RKO (cell line): ENCODE measurements at places on chromosomes 4 and X.

DNA sequence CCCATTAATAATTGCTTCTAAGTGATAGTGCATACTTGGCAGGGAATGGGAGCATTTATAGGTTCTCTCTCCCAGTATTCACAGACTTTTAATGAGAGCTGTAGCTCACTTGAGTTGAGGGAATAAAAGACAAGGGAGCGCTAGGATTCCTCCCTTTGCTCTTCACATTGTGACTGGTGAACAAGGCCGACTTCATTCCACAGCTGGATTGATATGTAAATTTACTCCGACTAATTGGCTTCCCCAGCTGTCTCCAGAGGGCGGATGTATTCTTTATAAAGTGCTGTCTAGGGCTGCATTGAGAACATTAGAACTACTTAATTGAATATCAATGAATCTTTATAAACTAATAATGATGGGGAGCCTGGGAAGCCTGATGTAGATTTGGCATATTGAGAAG lies 63.4 kb downstream of the GPR50 start:
- DNase-seq = no peak

DNA sequence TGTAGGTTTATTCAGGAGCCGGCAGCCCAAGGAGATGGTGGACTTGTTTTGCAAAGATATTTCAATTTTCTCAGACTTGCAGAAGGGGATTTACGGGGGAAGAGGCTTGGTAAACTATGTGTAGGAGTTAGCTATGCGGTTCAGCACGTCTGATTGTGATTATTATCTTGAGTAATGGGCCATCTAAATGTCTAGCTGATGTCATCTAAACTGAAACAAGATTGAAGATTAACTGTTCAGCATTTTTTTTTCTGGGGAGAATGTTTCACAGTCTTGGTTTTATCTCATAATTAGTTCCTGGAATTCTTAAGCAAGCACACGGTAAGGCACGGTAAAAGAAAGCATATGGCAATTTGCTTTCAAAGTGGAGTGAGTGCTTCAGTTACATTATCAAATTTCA lies 207.3 kb upstream of the CXorf51B start:
- no peak for DNase-seq

DNA sequence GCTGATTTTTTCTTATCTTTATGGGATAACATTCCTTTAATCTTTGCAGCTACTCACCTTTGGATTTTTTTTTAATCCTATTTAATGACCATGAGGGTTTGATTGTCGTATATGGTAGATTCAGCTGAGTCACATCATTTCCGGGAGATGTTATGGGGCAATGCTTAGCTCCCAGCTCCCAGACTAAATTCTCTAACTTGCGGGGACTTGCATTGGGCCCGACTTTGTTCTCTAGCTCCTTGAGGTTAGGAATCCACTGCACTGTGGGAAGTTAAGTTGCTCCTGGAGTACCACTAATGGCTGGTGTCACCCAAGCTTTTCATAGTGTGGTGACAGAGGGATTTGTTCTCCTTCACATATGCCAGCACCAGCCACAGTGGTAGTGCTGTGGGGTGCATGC lies 287.4 kb downstream of the TECRL start:
- no peak for DNase-seq

- DNase-seq = no peak
These were observed 56.4 kb upstream of the VEGFC start for GRCh38 chr4:176849076-176849475.

DNA sequence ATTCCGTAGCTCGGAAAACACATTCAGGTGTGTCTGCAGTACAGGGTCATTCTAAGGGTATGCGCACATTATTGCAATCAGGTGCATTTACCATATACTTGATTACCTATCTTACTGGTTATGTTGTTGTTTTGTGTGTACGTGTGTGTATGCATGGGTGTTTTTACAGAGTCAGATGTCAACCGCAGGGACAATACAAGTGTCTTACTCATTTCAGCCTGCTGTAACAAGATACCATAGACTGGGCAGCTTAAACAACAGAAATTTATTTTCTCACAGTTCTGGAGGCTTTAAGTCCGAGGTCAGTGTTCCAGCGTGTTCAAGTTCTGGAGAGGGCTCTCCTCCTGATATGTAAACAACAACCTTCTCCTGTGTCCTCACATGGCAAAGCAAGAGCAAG lies 316.7 kb downstream of the DMD start:
- DNase-seq = no peak

DNA sequence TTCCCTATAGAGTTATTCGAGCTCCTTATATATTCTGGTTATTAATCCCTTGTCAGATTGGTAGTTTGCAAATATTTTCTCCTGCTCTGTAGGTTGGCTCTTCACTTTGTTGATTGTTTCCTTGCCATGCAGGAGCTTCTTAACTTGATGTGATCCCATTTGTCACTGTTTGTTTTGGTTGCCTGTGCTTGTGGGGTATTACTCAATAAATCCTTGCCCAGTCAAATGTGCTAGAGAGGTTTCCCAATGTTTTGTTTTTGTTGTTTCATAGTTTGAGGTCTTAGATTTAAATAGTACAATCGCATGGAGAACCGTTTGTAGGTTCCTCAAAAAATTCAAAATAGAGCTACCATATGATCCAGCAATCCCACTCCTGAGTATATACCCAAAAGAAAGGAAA lies 2.3 kb upstream of the SYTL5 start:
- no peak for DNase-seq

- no peak for DNase-seq
These were observed 95.2 kb downstream of the GK start for GRCh38 chrX:30748342-30748960.

DNA sequence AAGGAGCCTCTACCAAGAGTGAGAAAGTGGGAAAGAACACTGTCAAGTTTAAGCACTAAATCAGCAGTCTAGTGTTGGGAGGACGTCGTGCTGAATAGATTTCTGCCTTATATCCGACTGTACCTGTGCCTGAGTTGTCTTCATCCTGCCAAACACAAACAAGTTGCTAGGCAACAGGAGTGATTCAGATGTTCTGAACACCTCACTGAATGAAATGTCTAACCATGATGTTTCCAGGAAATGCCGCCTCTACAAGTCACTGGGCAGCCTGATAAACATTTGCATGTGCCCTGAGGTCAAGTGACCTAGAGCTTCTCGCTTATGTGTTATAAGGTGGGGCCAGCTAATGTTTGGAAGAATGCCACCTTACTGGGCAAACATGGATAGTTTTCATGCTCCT lies 37.9 kb downstream of the SGMS2 start:
- DNase-seq = peak; percentile 85

- DNase-seq = no peak
These were observed 13.7 kb downstream of the IRF2 start for GRCh38 chr4:184460499-184461285.

DNA sequence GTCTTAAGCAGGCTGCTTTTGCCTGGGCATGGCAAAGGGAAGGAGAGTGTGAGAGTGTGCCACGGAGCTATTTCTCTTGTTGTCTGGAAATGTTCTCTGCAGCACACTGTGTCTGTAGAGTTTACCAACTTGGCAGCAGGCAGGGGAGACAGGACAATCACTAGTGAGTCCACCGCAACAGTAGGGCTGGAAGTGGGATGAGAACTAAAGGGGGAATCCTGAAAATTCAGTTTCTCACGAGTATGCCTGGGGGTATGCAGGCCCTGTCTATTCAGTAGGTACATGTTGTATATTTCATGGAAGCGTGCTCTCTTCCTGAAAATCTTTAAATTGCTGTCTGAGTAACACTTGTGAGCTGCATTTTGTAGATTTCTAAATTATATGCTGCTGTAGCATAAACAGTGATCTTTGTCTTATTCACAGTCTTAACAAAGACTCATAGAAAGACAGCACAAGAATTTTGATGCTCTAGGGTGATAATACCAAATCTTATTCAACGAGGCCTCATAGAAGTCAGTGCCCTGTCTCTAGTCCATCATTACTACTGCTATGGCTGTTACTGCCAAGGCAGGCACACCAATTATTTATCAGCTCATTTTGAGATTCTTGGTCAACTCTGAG lies 200.4 kb upstream of the LEF1 start:
- no peak for DNase-seq

DNA sequence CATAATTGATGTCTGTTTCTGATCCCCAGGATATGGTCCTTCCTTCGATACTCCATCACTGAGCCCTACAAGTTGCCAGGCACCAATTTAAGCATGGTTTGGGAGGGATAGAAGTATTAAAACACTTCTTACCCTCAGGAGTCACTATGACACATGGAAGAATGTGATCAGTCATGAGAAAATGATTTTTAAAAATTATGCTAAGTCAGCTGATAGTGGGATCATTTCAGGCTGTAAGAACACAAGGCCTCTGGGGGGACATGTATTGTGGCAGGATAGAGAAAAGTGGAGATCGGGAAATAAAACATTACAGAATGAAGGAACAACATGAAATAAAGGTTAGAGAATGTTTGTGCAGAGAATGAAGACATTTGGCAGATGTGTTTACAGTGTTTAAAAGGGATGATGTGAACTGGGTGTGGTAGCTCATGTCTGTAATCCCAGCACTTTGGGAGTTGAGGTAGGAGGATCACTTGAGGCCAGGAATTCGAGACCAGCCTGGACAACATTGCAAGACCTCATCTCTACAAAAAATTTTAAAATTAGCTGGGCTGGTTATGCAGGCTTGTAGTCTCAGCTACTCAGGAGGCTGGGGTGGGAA lies 64.0 kb downstream of the ELOVL6 start:
- no peak for DNase-seq

- no peak for DNase-seq
These were observed 972.3 kb downstream of the PCDH7 start for GRCh38 chr4:31692399-31692940.

DNA sequence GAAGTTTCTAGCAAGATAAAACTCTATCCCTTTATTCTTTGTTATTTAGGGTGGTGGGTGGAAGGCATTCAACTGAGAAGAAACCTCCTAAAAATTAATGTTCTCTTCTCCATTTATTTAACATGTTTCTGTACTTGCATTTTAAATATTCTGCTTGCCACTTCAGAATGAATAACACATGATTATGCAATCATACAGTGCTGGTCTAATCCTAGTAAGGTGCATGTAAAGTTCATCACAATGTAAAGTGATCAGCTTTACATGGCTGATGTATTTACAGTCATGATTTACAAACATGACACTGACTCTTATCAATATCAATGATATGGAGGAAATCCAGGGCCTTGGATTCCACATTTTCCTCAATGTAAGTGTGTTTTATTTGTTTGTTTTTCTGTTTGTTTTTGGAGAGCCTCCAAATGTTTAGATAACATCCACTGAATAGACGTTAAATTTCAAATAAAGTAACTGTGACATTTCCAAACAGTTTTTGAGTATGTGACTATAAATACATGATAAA lies 342.1 kb upstream of the CTSO start:
- DNase-seq = no peak

DNA sequence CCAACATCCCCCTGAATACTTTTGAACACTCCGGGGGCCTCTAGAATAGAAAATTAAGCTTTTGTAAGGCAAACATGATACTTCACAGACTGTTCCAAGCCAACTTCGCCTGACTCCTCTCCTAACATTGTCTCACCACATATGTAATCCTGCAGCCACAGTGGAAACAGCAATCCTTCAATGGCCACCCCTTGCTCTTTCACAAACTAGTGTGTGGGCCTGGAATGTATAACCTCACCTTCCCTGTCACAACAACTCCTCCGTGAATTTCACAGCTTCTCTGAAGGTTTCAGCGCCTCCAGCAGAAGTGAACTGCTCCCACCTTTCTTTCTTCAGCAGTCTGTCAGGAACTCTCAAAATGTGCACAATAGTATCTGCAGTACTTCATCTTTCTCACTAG lies 185.1 kb downstream of the ADGRL3 start:
- no peak for DNase-seq

- DNase-seq = no peak
These were observed 4.4 kb upstream of the C4orf36 start for GRCh38 chr4:86896596-86896995.

DNA sequence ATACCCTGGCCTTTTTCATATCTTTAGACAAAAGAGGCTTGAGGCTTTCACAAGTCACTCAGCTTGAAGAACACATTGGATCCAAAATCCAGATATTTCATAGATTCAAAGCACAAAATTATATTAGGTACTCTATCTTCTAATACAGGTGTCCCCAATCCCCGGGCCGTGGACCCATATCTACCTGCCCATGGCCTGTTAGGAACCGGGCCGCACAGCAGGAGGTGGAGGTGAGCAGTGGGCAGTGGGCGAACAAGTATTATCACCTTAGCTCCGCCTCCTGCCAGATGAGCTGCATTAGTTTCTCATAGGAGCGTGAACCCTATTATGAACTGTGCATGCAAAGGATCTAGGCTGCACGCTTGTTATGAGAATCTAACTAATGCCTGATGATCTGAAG lies 18.7 kb downstream of the YIPF7 start:
- DNase-seq = no peak

GRCh38 chr4:187478292-187479140 lies 517.1 kb upstream of the ZFP42 start:
- no peak for DNase-seq

GRCh38 chr4:121484633-121485032 lies 103.8 kb upstream of the QRFPR start:
- peak; percentile 62 for DNase-seq

DNA sequence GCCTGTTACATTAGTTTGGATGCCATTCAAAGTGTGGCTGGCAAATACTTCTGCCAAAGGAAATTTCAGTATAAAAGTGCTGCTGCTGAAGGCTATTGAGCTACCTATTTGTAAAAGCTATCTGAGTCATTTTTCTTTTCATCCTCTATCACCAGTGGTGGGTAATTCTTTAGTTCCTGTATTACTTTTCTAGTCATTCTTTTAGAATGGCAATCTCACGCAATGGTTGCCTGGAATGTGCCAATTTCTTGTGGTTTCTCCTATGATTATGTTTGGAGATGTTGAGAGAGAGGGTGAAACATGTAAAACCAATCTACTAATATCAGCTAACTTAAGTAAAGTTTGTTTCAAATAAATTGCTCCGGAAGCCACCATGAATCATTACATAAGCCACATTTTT lies 685.0 kb downstream of the RAPGEF2 start:
- DNase-seq = no peak

GRCh38 chr4:110211007-110211769 lies 12.8 kb upstream of the ELOVL6 start:
- DNase-seq = peak; percentile 75

DNA sequence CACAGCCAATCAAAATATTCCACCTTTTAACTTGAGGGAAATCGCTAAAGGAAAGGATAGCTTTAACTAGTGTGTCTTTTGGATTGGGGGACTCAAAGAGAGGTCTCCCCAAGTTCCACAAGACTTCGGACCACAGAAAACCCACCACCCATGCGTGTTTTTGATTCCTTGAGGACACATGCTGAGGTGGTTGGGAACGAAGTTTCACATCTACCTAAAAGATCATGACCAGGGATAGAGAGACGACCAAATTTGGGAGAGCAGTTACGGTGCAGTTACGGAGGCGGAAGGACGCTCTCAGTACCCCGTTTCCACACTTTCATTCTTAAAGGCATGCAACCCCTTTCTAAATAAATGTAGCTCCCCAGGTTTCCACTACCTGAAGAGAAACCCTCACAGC lies 1.1 kb downstream of the PCYT1B start:
- DNase-seq = no peak

- no peak for DNase-seq
These were observed 180.8 kb upstream of the BCOR start for GRCh38 chrX:40278340-40279090.
